CD4-positive, alpha-beta T cell treated with Interleukin-6 at 100 ng/mL for 8 hours (primary cell): ENCODE measurements at places on chromosomes 6 and 20.

- DNase-seq, result no peak
These were observed 60.5 kb downstream of the JPH2 start for GRCh38 chr20:44126445-44126844.

DNA sequence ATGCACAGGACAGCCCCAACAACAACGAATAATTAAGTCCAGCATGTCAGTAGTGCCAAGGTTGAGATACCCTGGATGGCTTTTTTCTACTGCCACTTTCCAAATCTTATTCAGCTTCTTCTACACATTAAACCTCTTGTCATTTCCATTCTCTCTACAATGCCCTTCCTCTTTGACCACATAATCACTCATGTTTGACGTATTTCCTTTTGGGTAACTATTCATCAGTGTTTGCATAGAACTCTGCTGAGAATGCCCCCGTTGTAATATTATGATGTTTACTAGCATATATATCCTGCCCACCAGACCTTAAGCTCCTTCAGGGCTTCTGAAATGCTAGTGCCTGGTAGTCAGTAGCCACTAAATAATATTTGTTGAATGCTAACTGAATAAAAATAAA, 515.3 kb upstream of the RNF217 start:
- no peak for DNase-seq

DNA sequence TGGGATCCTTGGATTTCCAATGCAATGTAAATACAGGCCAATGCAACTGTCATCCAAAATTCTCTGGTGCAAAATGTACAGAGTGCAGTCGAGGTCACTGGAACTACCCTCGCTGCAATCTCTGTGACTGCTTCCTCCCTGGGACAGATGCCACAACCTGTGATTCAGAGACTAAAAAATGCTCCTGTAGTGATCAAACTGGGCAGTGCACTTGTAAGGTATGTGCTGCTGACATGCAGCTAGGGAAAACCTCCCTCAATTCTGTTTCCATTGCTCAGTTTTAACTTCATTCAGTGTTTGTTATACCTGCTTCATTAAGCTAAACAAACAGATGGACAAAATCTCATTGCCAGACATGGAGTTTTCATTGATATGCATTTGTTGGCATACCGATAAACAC, 397.1 kb downstream of the ARHGAP18 start:
- DNase-seq, result no peak

DNA sequence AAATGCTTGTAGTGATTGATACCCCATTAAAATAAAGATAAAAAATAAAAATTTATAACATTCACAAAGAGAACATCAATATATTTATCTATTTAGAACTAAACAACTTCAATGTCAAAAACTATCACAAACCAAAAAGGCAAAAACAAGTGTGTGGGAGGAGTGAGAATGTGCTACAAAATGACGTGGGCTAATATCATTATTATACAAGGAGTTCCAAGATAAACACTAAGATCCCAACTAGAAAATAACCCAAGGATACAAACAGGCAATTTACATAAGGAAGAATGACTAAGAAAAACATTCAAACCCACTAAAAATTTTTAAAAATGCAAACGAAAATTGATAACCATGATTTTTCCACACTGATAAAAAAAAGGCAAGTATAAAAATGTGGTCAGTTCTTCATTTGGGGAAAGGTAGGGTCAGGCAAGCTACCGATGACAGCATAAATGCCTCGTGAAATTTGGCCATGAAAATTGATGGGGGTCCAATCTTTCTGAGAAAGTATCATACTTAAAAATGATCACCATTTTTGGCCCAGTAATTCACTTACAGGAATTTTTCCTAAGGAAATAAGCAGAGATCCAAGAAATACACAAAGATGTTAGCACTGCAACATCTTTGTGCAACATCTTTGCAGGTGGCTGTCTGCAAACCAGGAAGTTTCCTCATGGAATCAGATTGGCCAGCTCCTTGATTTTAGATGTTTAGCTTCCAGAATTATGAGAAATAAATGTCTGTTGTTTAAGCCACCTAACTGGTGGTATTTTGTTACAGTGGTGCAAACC, 140.2 kb downstream of the TMEM200A start:
- no peak for DNase-seq

GRCh38 chr6:137717074-137718073, 149.7 kb upstream of the TNFAIP3 start:
- peak; percentile 75 for DNase-seq

GRCh38 chr20:45445805-45446562, 23.6 kb upstream of the WFDC2 start:
- no peak for DNase-seq

DNA sequence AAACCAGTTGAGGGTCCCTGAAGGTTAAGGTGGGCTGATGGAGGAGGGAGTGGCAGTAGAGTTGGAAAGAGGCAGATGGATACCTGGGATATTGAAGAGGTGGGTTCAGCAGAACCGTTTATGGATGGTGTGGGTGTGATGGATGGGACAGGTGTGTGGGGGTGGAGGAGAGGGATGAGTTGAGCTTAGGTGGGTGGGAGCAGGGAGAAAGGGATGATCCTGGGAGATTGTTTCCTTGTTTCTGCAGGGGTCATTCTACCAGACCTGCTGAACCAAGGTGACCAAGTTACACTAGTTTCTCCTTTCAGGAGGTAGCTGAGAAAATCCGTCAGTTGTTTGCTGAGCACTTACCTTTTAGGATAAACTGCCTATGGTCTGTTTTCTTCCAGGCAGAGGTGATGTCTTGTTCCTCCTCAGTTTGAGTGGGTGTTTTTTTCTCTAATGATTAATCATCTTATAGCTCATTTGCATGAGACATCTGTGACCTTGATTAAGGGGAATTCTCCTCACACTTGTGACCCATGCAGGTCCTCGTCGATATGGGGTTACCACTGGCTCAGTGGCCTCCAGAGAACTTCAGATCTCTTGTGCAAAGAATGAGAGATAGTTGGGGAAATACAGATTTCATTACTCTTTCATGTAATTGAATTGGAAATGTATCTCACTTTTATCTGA, 53.0 kb downstream of the FARS2 start:
- no peak for DNase-seq

GRCh38 chr6:28940858-28941683, 17.3 kb upstream of the TRIM27 start:
- DNase-seq, result peak; percentile 80

GRCh38 chr20:41344938-41345728, 4.5 kb downstream of the LPIN3 start:
- no peak for DNase-seq

GRCh38 chr6:134741200-134741536, 208.7 kb downstream of the ALDH8A1 start:
- DNase-seq, result no peak

- DNase-seq, result no peak
These were observed 74.7 kb upstream of the TNFAIP3 start for GRCh38 chr6:137792160-137793033.

GRCh38 chr6:121896771-121897170, 461.3 kb downstream of the GJA1 start:
- DNase-seq, result no peak

GRCh38 chr6:5622276-5623005, 361.1 kb downstream of the FARS2 start:
- DNase-seq, result no peak

GRCh38 chr20:48309293-48309692, 518.5 kb downstream of the PREX1 start:
- no peak for DNase-seq

DNA sequence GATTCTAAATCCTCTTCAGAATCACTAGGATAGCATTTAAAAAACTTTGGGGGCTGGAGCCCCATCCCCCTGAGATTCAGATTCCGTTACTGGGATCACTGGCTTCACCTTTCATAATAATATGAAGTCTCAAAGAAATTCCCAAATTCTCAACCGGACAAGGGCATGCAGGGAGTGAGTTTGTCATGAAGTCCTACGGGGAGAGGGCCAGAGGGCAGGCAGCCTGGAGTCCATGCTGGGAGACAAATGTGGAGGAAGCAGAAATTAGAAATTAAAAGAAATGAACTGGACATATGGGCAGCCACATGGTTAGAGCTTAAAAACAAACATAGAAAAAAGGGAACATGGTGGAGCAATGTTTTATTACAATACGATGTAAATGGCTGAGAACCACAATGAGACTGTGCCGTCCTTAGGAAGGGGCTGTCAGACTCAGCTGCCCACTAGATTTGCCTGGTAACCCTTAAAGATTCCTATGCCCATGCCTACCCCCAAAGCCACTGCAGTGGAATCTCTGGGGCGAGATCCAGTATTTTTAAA, 142.6 kb downstream of the CEBPB start:
- no peak for DNase-seq

DNA sequence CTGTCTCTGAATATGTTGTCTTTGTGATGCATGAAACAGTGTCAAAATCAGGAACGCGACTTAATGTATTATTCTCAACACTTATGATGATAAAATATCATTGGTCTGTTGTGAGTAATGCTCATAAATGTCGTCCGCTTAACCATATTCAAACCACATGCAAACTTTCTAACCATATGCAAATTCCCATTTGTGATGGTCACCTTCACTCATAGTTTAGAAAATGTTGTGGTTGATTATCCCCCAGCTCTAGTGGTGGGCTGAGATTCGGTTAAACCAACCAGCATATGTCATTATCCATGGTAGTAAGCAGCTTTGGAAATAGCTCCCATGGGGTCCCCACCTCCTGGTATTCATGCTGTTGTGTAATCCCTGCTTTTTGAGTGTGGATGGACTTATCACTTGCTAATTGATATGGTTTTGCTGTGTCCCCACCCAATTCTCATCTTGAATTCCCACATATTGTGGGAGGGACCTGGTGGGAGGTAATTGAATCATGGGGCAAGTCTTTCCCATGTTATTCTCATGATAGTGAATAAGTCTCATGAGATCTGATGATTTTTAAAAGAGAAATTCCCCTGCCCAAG, 360.0 kb upstream of the TSHZ2 start:
- DNase-seq, result no peak

DNA sequence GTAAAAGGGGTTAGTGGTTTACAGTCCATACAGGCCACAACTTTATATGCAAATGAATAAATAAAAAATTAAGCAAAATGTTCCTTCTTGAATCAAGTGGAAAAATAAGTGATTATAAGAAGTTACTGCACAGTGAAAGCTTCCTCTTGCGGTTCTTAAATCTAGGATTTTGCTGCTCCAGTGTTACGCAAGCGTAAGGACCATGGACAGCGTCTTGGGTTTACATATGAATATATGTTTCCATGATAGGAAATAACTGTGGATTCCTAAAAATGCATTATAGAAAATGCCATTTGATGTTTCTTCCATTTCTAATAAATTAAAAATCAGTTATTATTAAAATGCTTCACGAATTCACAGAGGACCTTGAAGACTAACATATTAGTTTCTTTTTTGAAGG, 176.6 kb upstream of the POU3F2 start:
- no peak for DNase-seq

GRCh38 chr20:34709044-34709830, 5.1 kb downstream of the TP53INP2 start:
- DNase-seq, result peak; percentile 67

DNA sequence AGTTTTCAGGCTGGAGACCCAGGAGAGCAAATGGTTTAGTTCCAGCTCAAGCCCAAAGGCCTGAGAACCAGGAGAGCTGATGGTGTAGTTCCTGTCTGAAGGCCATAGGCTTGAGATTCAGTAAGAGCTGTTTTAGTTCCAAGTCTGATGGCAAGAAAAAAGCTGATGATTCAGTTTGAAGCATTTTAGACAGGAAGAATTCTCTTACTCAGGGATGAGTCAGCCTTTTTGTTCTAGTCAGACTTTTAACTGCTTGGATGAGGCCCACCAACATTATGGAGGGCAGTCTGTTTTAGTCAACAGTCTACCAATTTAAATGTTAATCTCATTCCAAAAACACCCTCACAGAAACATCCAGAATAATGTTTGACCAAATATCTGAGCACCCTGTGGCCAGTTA, 2.5 kb downstream of the ZSCAN26 start:
- no peak for DNase-seq

- DNase-seq, result no peak
These were observed 275.8 kb upstream of the SULF2 start for GRCh38 chr20:48060841-48061720.

GRCh38 chr6:50610562-50610961, 102.8 kb upstream of the TFAP2D start:
- no peak for DNase-seq

DNA sequence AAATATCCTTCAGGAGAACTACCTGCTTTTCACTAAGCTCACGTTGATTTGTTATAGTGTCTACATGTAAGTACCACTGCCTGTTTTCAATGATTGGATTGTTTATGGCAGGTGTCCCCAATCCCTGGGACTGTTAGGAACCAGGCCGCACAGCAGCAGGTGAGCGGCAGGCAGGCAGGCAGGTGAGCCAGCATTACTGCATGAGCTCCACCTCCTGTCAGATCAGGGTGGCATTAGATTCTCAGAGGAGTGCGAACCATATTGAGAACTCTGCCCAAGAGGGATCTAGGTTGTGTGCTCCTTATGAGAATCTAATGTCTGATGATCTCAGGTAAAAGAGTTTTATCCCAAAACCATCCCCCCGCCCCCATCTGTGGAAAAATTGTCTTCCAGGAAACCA, 303.3 kb downstream of the EYA4 start:
- no peak for DNase-seq

DNA sequence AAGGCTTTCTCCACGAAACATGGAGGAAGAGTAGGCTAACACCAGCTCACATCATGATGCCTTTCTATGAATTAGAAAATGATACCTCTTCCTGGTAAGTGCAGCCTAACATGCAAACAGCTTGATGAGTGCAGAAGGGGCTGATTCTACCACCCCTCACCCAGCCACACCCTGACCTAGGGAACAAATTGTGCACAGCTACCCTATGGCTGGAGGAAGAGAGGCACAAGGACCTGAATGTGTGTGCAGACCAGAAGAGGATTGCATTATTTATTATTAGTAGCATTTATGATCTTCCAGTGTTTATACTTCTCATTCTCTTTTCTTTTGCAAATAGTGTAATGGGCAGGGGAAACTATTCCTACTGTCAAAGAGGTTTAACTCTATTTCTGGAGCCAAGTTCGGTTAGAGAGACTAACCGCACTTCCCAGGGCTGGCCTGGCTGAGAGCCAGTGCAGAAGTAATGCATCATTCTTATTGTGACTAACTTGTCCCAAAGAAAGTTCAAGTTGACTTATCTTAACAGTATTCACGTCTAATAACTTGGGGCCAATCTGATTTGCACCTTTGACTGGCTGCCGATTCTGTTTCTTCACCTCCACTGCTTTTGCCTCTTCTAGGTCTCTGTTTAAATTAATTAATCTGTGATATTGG, 237.5 kb downstream of the CD83 start:
- DNase-seq, result no peak

- DNase-seq, result no peak
These were observed at the start of gene MOXD1 for GRCh38 chr6:132400883-132401617. TSS of gene MOXD1 (minus strand) at chr6:132401475. CDS start at chr6:132401426, 49 bp downstream.

GRCh38 chr20:49724408-49725223, 10.9 kb upstream of the B4GALT5 start:
- DNase-seq, result peak; percentile 16

DNA sequence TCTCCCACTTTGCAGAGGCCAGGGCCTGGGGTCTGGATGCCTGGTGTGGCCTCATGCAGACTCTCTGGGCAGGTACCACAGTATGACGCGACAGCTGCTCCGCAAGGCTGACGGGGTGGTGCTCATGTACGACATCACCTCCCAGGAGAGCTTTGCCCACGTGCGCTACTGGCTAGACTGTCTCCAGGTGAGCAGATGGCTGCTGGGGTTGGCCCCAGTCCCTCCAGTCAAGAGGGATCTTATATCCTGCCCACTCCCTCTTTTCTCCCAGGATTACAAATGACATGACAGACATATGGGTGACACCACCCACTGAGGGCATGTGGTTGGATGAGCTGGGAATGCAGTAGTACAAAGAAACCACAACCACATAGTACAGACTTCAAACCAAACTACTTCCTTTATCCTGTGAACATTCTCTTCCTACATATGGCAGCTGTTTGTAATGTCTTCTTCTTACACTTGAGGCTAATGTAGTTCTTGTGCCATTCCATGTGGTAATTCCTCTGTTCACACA, 29.9 kb downstream of the RAB44 start:
- DNase-seq, result no peak
